ENCODE measurements at places on chromosomes 3 and 15.

- DNase-seq = no peak
Observed at GRCh38 chr3:48518069-48518468, 14.1 kb upstream of the SHISA5 start.

DNA sequence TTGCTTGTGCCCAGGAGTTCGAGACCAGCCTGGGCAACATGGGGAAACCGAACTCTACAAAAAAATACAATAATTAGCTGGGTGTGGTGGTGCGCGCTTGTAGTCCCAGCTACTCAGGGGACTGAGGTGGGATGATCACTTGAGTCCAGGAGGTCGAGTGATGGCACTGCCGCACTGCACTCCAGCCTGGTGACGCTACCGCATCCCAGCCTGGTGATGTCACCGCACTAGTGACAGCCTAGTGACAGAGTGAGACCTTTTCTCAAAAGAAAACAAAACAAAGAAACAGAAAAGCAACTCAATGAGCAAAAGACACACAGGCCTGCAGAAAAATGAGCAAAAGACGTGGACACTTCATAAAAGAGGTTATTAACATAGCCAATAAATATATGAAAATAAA is 19.9 kb upstream of the SYNM start:
- DNase-seq = no peak

DNA sequence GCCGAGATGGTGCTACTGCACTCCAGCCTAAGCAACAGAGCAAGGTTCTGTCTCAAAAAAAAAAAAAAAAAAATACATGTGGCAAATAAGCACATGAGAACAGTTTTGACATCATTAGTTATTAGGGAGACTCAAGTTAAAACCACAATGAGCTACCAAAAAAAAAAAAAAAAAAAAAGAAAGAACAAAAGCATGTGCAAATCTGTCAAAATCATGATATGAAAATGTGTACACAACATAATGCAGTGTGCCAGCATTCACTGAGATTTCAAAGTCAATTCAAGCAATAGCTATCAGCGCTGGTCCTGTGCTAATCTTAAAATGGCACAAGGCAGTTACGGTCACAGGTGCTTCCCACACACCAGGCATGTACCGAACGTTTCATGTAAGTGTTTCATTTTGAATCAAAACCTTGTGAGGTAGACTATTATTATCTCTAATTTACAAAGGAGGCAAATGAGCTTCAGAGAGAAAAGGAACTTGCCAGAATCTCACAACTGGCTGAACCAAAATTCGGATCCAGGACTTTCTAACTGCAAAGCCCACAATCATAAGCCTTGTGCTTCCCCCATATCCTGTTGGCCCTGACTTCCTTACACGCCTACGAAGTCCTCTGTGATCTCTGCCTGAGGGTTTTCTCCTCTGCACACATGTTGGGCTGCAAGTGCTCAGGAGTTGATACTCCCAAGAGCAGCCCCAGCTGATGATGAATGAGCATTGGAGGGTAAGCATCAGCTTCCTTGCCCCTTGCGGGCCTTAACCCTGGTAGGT is 200.1 kb upstream of the PROK2 start:
- no peak for DNase-seq

GRCh38 chr3:116630494-116630893 is 79.1 kb upstream of the TUSC7 start:
- no peak for DNase-seq

GRCh38 chr3:173502983-173503568 is 105.5 kb downstream of the NLGN1 start:
- peak; percentile 37 for DNase-seq

- DNase-seq = no peak
Observed at GRCh38 chr15:64536244-64536836, 76.0 kb downstream of the ZNF609 start.

GRCh38 chr3:28901018-28901417 is 379.9 kb upstream of the RBMS3 start:
- no peak for DNase-seq

GRCh38 chr3:89098964-89099585 is 8.3 kb upstream of the EPHA3 start:
- peak; percentile 40 for DNase-seq

GRCh38 chr3:69531576-69532546 is 146.0 kb upstream of the FRMD4B start:
- no peak for DNase-seq

- DNase-seq = no peak
Observed at GRCh38 chr3:195165790-195166189, 105.2 kb downstream of the XXYLT1 start.

- no peak for DNase-seq
Observed at GRCh38 chr3:20701641-20702040, 515.6 kb upstream of the SGO1 start.

- DNase-seq = no peak
Observed at GRCh38 chr3:14334936-14335335, 67.5 kb upstream of the SLC6A6 start.

GRCh38 chr15:89143503-89144162 is 55.4 kb downstream of the ABHD2 start:
- peak; percentile 39 for DNase-seq

DNA sequence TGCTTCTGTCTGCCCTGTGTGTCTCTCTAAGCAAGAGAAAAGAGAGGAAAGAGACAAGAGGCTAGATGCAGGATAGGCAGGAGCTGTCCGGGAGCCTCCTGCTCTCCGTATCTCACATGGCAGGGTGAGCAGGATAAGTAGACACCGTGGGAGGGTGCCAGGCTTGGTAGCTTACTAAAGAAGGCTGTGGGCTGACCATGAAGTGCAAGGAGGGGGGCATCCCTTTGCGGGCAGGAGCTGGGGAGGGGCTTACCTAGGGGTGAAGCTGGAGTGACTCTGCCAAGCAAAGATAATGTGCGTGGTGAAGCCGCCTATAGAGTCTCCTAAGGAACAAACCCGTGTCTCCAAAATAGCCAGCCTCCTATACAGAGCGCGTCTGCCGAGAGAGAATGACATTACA is 33.7 kb upstream of the TMC3 start:
- no peak for DNase-seq

- DNase-seq = no peak
Observed at GRCh38 chr3:181417748-181418147, 294.0 kb upstream of the SOX2 start.

GRCh38 chr15:77168616-77169015 is 97.7 kb upstream of the TSPAN3 start:
- no peak for DNase-seq

DNA sequence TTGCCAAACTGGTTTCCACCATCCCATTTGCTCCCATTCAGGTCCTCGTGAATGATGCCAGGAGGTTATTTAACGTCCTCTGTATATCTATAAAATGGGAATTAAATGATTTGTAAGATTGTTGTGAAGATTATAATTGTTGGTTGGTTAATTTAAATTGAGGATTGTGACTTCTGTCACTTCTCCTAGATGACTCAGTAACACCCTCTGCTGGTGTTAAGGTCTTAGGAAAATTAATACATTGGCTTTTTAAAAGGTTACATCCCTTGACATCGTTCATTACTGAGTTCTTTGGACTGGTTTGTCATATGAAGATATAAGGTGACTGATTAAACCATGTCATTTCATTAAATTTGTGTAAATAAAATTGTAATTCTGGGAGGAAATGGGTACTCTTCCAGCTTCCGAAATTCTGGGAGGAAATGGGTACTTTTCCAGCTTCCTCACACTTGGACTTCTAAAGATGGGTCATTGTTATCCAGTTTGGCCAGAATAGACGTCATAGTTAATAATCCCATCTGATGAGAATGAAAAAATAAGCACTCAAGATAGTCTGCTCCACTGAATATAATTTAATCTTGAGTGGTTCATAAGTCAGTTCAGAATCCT is 33.3 kb upstream of the PAQR5 start:
- DNase-seq = no peak

GRCh38 chr3:87627316-87627715 is 350.9 kb upstream of the POU1F1 start:
- no peak for DNase-seq

GRCh38 chr15:57256939-57257338 is 119.4 kb upstream of the CGNL1 start:
- no peak for DNase-seq

GRCh38 chr3:195269375-195270078 is 1.4 kb downstream of the XXYLT1 start:
- DNase-seq = no peak

DNA sequence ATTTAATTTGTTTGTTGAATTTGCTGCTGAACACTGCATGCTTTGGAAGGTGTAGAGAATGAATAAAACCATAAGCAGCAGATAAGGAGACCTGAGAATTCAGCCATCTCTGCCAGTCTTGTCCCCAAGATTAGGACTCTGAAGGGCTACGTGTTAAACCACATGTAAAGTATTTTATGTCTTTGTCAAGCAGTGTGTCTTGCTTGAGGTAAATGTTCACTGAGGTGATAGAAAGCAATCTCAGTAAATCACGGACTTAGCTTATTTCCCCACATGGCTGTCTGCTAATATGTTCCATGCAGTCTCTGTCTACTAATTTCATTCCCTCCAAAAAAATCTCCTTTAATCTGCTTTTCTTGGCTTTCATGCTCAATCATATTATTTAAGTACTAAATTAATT is 467.1 kb downstream of the RAP2B start:
- no peak for DNase-seq

DNA sequence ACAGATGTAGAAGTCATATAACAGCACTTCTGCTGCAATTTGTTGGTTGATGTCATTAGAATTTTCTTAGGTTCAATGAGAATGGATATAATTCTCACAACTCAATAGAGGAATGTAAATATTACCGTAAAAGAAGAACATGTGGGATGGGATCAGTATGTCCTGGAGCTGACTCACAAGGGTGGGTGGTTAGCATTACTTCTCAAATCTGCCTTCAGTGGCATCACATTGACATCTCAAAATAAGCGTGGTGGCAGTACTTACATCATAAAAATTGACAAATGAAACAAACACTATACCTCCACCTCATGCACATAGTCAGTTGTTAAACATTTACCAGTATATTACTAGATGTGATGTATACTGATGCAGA is 1068.0 kb upstream of the CADM2 start:
- DNase-seq = no peak

DNA sequence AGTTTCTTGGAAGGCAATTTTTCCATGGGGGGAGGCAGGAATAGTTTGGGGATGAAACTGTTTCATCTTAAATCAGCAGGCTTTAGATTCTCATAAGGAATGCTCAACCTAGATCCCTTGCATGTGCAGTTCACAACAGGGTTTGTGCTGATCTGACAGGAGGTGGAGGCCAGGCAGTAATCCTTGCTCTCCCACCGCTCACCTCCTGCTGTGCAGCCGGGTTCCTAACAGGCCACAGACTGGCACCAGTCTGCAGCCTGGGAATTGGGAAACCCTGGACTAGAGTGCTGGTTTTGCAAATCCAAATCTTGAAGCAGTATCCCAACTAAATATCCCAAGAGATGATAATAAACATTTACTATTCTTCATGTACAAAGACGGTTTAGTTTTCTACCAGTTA is 256.3 kb upstream of the TMCO5A start:
- DNase-seq = no peak

All from right hindlimb (tissue), 1 donor.